ENCODE measurements at places on chromosomes 7 and 10. TPM values are rescaled to one million over a fixed set of nuclear protein-coding genes. Genes with fewer than 3 reads are reported as not detected.

- H3K36me3 ChIP-seq = peaks cover 29% of the 10 kb centered on the region
- H3K4me1 ChIP-seq = no peaks in the 10 kb centered on the region
- H3K4me3 ChIP-seq = no peak overlapping the region
Observed at GRCh38 chr7:253581-254336, 36.2 kb upstream of the FOXL3 start.

DNA sequence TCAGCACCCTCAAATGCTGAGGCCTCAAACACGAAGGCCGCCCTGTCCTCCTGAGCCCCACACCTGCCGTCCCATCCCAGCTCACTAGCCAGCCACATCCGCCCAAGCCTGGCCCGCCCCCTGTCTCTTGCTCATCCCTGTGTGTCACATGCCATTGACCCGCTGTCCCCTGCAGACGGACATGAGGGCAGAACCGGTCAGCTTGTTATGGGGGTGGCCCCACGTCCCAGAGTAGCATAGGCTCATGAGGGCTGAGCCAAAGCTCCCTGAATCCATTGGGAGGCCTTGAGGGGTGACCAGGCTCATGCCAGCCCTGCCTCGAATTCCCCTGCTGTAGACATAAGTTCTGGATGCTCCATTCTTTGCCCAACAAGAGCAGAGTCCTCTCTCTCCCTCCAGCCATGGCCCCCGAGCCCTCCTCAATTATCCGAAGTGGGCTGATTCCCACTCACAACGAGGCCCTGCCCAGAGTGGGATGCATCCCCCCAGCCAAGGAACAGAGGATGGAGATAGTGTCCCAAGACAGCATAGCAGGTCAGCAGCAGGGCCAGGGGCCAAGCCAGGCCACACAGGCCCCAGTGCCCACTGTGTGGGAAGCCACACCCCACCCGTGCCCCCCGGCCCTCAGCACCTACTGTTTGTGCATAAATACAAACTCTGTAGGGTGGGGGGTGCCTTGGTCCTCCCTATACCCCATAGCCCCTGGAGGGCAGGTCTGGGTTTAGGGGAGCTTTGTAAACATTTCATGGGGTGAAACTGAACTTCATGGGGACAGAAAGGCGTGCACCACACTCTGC is 42.1 kb downstream of the EBF3 start:
- no peaks in the 10 kb centered on the region for H3K36me3 ChIP-seq
- DNase-seq = no peak
- no peak overlapping the region for H3K4me3 ChIP-seq
- H3K27me3 ChIP-seq = no peaks in the 10 kb centered on the region

- no peak overlapping the region for H3K4me3 ChIP-seq
- peaks cover 35% of the 10 kb centered on the region for H3K4me1 ChIP-seq
- peak overlapping the region; percentile 97 for H3K27ac ChIP-seq
- DNase-seq = no peak
- no peaks in the 10 kb centered on the region for H3K27me3 ChIP-seq
- H3K36me3 ChIP-seq = no peaks in the 10 kb centered on the region
Observed at GRCh38 chr10:3850999-3851937, 66.3 kb upstream of the KLF6 start.

DNA sequence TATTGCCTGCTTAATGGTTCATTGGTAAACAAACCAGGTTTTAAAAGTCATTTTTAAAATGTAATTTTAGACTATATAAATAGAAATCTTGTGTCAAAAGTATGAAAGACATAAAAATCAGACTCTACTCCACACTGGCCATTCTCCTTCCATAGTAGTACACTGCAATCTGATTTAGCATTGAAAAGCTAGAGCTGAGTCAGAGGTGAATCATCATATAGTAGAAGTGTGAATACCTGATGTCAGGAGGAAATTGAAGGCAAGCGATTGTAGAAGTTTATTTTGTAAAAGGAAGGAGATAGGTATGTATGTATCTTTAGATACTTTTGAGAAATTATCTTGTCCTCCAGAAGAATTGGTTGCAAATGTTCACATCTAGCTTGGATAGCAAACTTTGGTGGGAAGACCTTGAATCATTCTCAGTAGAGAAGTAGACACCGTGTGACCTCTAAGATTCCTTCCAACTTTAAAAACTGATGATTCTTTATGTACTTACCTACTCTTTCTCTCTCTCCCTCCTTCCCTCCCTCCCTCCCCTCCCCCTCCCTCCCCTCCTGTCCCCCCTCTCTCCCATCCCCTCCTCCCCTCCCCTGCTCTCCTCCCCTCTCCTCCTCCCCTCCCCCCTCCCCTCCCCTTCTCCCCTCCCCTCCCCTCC is 88.1 kb downstream of the BTAF1 start:
- no peak for DNase-seq
- H3K27ac ChIP-seq = no peak overlapping the region
- H3K4me3 ChIP-seq = no peak overlapping the region
- no peaks in the 10 kb centered on the region for H3K27me3 ChIP-seq
- H3K36me3 ChIP-seq = peaks cover 27% of the 10 kb centered on the region

The AGR2 gene
- total RNA-seq = 4.1 TPM
